AG09319 (cell line): ENCODE measurements at places on chromosomes 7 and 10.

- no peak for DNase-seq
These were observed 131.0 kb upstream of the PPP2R2D start for GRCh38 chr10:131769571-131770410.

DNA sequence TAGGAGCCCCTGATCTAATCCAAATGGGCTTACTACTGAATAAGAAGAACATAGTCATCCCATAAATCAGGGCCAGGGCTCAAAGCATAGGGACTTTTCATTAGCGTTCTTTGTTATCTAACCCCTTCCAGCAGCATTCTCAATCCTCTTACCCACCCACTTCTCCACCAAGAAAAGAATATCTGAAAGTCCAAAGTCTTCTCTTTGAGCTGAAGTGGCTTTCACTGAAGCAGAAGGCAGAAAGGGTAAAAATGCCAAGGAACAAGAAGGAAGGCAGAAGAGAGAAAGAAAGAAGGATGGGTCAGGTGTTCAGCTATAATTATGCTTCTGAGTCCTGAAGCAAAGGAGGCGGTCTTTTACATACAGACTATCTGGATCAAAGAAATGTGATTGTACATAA is 10.2 kb downstream of the TRPV5 start:
- DNase-seq = no peak

GRCh38 chr7:149261316-149261828 is 624 bp upstream of the ZNF783 start:
- DNase-seq = no peak

DNA sequence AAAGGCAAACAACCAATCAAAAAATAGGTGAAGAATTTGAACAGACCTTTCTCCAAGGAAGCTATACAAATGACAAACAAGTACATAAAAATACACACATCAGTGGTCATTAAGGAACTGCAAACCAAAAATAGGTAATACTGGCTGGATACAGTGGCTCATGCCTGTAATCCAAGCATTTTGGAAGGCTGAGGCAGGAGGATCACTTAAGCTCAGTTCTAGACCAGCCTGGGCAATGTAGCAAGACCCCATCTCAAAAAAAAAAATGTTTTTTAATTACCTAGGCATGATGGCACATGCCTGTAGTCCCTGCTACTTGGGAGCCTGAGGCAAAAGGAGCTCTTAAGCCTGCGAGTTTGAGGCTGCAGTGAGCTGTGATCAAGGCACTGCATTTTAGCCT is 19.3 kb downstream of the CDCA7L start:
- no peak for DNase-seq

DNA sequence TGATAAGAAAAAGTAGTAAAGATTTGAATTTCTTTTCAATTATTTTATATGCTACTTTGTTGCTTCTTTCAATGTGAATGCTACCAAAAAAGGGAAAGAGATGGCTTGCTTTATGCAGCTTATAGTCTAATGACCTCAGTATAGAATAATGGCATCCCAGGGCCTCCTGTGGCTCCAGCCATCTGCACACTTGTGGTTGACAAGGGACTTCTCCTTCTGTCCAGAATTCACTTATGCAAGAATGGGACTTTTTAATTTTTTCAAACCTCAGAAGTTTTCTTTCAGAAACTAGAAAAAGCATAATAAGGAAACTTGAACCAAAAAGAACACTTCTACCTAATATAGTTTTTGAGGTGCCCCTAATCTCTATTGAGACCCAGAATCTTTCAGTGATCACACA is 310.9 kb downstream of the CTNNA3 start:
- DNase-seq = no peak

- no peak for DNase-seq
These were observed 28.4 kb upstream of the FOXL3 start for GRCh38 chr7:261341-262250.

DNA sequence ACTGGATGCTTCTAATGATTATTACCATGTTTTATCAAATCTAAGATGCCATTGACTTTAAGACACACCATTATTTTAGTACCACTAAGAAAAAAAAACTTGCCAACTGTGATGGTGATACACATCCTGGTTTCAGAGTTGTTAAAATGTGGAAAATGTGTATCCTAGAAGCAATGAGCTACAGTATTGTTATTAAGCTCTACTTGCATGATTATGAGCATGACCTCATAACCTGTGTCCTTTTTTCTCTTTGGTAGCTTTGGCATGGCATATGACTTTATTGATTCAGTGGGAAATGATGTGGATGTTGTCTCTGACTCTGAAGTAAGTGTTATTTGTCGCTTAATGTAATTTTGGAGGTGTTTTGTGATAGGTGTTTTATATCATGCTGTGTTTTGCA is 3.3 kb downstream of the EDRF1 start:
- DNase-seq = no peak

DNA sequence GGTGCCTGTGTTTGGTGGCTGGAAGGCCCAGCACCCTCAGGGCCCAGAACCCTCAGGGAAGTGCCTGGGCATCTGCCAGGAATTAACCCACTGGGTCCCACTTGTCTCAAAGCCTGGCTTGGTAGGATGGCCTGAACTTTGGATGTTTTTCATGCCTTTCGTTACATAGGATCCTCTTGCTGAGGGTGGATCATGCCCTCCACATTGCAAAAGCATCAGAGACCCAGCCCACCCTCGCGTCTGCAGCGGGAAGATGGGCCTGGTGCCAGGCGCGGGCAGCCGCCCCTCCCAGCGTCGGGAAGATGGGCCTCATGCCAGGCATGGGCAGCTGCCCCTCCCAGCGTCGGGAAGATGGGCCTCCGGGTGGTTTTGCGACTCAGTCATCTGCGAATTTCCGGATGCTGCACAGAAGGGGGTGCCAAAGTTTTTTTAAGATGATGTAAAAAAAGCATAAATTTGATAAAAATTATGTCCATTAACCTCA is 51.9 kb upstream of the PRKAR1B start:
- DNase-seq = no peak

DNA sequence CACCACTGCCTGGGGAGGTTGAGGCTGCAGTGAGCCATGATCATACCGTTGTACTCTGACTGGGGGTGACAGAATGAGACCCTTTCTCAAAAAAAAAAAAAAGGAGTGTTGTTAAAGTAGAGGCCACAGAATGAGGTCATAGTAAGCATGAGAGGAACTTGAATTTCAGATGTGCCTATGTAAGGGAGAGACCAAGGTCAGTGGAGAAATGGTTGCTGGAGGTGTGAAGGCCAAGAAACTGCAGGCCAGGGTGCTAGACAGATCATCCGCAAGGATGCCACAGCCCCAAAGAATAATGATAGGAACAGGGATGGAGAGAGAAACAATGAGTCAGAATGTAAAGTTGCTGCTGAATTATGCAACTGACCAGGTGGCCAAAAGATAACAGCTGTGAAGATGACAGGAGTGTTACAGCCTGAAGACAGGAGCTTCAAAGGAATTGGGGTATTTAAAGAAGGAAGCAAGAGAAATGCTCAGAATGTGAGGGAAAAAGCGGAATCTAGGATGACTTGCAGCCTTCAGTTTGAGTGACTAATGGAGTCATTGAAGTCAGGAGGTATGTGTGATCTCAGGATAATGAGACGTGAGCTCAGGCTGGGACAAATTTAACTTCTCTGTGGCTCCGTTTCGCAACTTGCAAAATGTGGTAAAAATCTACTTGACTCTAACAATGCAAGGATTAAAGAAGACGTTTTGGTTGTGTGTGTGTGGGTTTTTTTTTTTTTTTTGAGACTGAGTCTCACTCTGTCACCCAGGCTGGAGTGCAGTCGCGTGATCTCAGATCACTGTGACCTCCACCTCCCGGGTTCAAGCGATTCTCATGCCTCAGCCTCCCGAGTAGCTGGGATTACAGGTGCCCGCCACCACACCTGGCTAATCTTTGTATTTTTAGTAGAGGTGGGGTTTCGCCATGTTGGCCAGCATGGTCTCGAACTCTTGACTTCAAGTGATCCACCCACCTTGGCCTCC is 22.2 kb downstream of the TYW1B start:
- no peak for DNase-seq

DNA sequence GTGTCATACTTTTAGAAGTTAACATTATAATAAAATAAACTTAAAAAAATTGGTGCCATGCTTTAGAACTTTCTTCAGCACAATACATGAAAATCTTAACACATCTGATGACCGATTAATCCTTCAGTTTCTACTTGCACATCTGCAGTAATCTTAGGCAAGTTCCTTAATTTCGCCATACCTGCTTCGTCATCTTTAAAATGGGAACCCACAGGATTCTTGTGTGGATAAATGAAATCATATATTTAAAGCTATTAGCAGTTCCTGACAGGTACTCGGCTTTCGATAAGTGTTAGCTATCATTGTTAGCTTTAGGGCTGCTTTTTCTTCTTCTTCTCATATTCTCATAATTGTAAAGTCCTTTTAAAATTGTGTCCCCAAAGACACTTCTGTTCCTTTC is 907 bp upstream of the VPS50 start:
- no peak for DNase-seq

DNA sequence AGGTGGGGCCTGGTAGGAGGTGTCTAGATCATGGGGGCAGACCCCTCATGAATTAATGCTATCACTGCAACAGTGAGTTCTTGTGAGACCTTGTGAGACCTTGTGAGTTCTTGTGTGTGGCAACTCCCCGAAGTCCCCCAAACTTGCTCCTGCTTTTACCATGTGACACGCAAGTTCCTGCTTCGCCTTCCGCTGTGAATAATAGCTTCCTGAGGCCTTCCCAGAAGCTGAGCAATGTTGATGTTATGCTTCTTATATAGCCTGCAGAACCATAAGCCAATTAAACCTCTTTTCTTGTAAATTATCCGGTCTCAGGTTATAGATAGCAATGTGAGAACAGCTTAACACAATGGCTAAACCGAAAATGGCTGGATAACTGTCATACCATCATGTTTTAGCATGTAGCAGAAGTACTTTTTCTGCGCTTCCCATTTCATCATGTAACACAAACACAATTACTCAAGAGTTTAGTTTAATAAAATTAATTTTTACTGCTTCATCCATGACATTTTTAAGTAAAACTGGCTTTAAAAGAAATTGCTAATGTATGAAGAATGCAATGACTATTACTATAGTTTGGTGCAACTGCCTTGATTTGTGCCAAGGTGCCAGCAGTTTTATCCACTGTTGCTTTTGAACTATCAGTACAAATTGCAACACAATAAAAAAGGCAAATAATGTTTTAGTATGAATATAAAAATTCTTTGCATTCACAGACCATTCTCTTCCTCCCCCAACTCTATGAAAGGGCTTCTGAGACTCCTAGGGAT is 87.7 kb upstream of the TMEM168 start:
- DNase-seq = no peak

DNA sequence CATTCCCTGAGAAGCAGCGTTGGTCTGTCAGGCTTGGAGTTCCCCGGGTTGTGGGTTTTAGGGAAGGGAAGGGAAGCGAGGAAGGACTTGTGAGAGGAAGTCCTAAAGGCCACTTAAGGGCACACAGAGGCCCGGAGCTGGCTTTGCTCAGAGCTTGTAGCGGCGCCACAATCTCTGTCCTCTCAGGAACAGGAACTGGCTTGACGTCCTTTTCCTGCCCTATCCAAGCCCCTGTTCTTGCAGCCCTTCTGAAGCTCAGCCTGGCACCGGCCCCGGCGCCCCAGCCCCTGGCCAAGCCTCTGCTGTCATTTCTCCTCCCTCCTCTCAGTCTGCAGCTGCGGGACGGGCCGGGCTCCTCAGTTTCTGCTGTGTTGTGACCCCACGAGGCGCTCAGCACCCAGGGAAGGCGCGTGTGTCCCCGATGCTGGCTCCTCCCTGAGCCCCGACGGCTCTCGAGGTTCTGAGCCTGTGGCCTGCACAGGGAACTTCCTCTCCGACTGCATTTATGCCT is at the start of gene GIMAP8:
Gene GIMAP8 (plus strand): TSS at position 140 of the 511 bp plus-strand sequence. CDS start 16,069 bp downstream, outside the sequence.
- DNase-seq = no peak

GRCh38 chr10:94443549-94443948 is 41.2 kb downstream of the TBC1D12 start:
- no peak for DNase-seq

DNA sequence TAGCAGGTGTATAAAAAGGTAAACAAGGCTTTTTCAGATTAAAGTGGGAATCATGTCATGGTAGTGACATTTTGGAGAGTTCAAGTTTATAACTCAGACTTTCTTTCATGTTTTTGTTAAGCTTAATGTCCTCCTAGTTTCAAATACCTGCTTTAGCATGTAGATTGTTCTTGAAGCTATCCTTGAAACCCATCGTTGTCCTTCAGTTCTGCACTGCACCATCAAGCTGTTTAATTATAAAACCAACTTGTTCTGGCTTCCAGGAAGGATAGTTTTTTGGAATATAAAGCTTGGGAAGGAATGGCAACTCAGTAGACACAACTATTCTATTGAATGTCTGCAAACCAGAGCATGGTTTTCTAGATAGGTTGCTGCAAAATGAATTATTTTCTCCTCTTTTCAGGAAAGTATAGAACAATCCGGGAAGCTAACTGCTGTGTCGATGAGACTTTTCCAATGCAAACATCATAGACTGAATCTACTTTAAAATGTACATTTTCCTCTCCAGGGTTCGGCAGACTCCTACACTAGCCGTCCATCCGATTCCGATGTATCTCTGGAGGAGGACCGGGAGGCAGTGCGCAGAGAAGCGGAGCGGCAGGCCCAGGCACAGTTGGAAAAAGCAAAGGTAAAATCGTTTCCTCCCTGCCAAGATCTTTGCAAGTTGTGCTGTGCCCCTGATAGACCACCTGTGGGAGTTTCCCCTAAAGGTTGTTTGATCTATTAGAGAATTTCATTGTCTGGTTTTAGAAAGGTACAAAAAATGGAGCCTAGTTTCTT is 249.8 kb downstream of the NSUN6 start:
- DNase-seq = no peak

- no peak for DNase-seq
These were observed 42.6 kb downstream of the SHH start for GRCh38 chr7:155769701-155770100.

- no peak for DNase-seq
These were observed 121.1 kb upstream of the ZEB1 start for GRCh38 chr10:31197886-31198285.

DNA sequence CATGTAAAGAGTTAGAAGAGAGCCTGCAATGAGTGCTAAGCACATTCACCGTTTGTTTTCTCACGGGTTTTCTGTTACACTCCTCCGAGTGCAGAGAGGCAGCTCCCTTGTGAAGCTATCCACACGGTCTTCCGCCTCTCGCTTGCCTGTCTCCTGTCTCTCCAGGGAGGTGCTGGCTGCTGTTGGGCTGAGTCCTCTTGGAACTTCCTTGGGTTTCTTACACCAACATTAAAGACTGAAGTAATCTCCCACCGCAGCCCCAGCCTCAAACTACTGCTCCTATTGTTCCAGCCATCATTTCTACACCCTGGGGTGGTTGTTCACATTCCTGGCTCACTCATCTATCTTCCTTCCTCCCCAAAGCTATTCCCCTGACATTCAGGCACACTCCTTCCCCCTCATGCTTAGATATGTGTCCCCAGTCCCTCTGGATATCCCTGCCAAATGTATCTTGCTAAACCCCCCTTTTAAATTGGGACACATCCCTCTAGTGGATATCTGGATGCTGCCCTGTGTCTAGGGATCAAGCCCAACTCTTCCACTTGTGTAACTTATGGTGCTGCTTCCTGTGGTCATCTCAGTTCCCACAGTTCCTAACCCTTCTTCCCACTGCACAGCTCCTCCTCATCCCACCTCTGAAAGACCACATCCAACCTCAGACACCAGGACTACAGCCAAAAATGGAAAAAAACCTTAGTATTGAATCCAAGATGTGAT is 14.1 kb downstream of the ESYT2 start:
- no peak for DNase-seq

- DNase-seq = no peak
These were observed 11.3 kb downstream of the CRYGN start for GRCh38 chr7:151428378-151429236.
